ENCODE measurements at places on chromosomes 12 and 14.

DNA sequence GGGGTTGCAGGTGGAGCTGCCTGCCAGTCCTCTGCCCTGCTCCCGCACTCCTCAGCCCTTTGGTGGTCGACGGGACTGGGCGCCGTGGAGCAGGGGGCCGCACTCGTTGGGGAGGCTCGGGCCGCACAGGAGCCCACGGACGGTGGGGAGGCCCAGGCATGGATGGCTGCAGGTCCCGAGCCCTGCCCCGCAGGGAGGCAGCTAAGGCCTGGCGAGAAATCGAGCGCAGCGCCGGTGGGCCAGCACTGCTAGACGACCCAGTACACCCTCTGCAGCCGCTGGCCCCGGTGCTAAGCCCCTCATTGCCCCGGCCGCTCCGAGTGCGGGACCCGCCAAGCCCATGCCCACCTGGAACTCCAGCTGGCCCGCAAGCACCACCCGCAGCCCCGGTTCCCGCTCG is 221.8 kb downstream of the BTG1 start:
- DNase-seq = no peak

- DNase-seq = no peak
Measured at GRCh38 chr12:108724054-108724889, 7.0 kb downstream of the CORO1C start.

DNA sequence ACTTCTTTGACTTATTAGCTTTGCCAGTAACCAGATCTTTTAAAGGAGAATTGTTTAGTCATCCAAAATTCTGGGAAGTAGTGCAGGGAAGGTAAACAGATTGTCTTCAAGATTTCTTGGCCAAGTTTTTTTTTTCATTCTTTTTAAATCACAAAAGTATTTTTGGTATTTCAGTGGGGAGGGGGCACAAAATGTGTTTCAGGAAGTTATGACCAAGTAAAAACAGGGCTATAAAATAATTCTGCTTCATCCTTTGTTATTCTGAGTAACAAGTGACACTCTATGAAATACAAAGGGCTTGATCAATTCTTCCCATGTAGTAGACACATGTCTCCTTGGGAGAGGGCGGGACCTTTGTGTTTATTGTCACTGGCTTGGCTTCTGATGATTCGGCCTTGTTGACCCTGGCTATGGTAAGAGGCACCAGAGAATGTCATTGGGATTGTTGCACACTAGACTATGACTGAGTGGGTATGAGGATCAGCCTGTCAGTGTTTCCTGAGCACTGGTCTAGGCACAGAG is 55.4 kb downstream of the SUSD6 start:
- no peak for DNase-seq

DNA sequence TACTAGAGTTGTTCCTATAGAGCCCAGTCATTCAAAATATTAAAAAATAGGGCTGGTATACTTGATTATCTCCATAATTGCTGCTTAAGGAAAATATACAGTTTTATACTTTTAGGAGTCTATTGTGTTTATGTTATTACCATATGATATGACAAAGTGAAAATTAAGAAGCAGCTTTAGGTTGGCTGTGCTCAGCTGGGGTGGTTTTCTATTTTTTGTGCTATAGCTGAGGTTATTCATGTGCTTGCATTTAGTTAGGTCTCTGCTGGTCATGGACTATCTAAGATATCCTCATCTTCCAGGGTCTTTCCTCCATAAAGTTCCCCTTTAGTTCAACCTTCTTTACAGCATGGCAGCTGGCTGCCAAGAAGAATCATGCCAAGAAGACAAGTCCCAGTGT is 13.6 kb upstream of the LMO3 start:
- no peak for DNase-seq

DNA sequence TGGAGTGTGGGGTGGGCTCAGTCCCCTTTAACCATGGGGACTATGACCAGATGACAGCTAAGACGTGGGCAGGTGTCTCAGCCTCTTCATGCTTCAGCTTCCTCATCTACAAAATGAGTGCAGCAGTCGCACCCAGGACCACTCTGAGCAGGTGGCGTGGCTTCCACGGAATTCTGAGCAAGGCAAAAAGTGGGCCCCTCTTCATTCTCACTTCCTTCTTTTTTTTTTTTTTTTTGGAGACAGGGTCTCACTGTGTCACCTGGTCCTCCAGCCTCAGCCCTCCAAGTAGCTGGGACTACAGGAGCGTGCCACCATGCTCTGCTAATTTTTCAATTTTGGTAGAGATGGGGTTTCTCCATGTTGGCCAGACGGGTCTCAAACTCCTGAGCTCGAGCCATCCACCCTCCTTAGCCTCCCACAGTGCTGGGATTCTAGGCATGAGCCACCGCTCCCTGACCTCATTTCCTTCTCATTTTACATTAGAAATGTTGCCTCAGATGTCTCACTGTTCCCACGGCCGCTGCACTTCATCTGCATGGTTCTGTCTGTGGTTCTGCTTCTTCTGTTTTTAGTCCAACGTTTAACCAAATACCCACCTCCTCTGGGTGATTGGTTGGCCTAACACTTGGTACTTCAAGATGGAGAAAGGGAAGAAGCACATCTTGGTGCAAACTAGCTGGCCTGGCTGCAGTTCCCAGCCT is 41.3 kb upstream of the BCL7A start:
- no peak for DNase-seq

GRCh38 chr14:72876710-72877063 is 17.2 kb downstream of the DPF3 start:
- no peak for DNase-seq

DNA sequence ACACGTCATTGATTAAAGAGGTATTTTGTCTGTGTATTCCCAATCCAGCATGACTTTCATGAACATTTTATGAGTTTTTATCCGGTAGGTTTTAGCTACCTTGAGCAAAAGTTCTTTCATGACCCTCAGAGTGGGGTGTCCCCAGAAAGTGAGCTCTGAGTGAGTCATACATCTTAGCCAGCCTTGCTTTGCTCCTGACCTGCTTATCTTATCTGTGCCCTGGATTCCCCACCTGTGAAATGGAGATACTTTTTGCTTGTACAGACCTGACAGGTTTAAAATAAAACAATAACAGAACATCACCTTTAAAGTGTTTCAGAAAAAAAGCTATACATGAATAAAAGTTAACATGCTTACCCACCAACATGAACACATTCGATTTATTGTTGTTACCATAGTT is 202.8 kb upstream of the SOX5 start:
- no peak for DNase-seq

DNA sequence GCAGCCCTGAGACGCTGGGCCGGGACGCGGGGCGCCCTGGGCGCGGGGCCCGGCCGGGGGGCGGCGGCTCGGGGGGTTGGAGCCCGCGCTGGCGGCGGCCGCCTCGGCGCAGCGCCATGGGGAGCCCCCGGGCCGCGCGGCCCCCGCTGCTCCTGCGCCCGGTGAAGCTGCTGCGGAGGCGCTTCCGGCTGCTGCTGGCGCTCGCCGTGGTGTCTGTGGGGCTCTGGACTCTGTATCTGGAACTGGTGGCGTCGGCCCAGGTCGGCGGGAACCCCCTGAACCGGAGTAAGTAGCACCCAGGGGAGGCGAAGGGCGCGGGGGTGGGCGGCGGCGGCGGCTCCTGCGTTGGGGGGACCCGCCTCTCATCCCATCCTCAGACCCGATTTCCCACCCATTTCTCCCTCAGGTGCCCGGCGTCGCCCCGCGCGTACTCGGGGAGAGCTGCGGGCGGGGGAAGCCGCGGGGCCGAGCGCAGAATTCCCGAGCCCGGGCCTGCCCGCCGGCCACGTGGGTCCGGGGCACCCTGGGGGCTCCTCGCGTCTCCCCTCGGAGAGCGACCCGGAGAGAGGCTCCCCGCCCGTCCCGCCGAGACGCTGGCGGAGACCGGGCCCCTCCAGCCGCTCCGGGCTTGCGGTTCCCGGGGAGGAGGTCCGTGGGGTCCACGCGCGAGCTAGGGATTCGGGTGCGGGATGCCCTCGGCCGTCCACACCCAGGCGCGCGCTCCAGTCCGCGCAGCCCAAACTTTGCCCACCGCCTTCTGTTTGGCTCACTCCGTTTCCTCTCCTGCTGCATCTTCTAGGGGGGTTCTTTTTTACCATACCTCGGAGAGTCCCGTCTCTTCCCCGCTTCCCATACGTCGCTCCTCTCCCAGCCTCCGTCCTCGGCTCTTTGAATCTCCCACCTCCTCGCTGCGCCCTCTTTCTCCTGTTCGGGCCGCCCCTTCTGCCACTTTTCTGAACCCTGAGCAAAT is 807 bp downstream of the B4GALNT3 start:
- peak; percentile 10 for DNase-seq

- DNase-seq = no peak
Measured at GRCh38 chr12:108505129-108505528, 9.9 kb upstream of the FICD start.

- DNase-seq = no peak
Measured at GRCh38 chr12:75960086-75960910, 71.3 kb downstream of the PHLDA1 start.

DNA sequence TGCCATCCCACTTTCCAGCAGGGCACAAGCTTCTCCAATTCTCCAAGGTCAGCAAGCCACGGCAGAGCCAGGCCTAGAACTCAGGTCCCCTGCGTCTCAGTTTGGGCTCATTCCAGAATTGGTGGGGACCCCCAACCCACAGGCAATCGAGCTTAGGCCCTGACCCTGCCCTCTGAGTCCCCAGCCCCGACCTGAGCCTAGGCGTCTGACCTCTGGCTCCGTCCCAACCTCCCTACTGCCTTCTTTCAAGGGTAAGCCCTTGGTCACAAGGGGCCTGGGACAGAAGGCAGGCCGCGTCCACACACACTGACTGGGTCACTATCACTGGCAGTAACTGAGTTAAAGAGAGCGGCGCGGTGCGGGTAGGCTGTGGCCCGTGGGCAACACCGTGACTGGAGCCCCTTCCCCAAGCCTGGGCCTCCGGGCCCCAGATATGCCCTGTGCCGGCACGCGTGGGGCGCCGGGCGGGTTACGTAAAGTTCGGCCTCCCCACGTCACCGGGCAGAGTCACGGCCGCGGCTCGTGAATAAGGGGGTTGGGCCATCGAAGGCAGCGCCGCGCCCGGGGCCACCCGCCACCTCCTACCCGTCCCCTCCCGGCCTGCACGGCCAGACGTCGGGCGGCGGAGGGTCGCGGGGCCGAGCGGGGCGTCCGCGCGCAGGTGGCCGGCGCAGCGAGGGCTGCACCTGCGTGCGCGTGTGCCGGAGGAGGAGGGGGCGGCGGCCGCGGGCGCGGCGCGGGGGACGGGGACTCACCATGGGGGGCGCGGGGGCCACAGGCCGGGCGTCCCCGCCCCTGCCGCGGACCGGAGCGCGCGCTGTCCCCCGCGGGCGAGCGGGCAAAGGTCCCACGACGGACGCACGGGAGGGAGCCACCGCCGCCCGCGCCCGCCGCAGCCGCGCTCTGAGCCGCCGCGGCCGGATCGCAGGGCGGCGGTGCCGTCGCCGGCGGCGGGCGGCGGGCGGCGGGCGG is 516 bp downstream of the ANKRD9 start:
- peak; percentile 35 for DNase-seq

GRCh38 chr12:46266869-46267574 is 1.8 kb downstream of the SLC38A1 start:
- DNase-seq = peak; percentile 53

- no peak for DNase-seq
Measured at GRCh38 chr12:39972119-39972518, 133.8 kb downstream of the SLC2A13 start.

DNA sequence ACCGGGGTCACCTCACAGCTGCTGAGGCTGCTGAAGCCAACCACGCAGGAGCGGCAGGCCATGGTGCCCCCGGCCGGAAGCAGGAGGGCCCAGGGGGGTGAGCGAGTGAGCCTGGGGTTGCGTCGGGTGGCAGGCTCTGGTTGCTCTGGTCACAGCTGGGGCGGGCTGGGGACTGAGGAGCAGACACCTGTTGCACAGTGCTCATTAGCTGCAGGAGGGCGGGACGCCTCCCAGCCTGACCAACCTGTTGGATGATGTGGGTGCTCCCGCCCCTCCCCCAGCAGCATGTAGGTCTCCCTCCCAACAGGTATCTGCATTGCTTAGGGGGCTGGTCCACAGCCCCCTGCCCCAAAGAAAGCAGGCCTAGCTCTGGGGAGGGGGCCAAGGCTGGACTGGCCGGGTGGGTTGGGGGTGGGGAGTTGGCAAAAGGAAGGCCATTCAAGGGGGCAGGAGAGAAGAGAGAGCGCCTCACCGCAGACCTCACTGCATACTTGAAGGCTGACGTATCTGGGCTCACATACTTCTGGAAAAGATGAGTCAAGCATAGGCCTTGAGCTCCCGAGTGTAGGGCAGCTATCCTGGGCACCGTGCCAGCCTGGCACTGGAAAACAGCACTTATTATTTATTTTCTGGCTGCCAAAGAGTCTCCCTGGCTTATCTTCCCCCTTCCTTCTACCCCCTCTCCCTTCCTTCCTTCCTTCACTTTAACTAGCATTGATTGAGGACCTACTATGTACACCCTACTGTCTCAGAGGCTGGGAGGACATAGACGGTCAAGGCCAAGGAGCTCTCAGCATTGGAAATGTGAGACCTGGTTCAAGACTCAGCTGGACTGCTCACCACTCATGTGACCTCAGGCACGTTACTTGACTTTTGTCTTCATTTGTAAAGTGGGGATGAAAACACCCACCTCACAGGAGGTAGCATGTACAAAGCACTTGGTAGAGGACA is at the start of gene KRT80:
Gene KRT80 (minus strand): TSS at position 174 of the 951 bp plus-strand sequence. CDS start 112 bp downstream, at position 62.
- DNase-seq = no peak

GRCh38 chr12:42887657-42888056 is 298.1 kb upstream of the PRICKLE1 start:
- no peak for DNase-seq

DNA sequence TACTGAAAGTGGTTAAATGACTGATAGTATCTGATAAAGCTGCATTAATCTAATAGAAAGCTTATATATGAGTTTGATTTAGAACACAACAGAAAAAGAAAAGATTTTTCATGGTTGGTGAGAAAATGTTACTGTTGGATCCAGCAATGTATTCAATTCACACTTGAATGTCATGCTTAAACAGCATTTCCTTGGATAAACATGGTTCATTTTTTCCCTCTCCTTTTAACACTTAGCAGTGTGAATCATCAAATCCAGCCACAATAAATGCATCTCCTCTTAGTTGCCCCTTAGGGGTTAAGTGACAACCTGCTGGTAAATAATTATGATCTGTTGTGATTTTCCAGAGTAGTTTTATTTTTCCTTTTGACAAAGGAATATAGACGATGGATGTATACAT is 74.9 kb upstream of the GRIP1 start:
- no peak for DNase-seq

DNA sequence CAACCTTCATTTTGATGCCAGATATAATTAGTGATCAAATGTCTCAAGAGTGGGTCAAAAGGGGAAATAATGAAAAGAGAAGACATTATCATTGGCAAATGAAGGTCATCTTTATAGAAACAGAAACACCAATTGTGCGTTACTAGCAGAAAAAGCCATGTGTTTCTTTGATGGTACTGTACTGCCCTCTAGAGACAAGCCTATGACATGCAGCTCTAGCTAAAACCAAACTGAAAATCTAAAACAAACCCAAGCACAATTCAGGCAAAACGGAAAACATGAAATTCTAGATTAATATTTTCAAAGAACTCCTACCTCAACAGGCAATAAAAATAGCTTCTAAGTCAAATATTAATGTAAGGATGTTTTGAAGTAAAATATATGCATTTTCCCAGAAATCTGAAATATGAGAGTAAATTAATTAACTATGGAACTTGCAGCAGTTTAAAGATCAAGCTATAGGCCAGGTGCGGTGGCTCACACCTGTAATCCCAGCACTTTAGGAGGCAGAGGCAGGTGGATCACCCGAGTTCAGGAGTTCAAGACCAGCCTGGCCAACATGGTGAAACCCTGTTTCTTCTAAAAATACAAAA is 115.4 kb downstream of the KLHL28 start:
- DNase-seq = no peak

GRCh38 chr14:55914771-55915170 is 203.4 kb upstream of the PELI2 start:
- no peak for DNase-seq

All from stimulated activated CD4-positive, alpha-beta T cell treated with anti-CD3 and anti-CD28 coated beads, Interleukin-2, amount 100 ng/mL, for 4 hours (primary cell).